ENCODE measurements at places on chromosomes 4 and X.
A peak's percentile ranks its signal among the peaks of the same experiment; 100 is the strongest.

DNA sequence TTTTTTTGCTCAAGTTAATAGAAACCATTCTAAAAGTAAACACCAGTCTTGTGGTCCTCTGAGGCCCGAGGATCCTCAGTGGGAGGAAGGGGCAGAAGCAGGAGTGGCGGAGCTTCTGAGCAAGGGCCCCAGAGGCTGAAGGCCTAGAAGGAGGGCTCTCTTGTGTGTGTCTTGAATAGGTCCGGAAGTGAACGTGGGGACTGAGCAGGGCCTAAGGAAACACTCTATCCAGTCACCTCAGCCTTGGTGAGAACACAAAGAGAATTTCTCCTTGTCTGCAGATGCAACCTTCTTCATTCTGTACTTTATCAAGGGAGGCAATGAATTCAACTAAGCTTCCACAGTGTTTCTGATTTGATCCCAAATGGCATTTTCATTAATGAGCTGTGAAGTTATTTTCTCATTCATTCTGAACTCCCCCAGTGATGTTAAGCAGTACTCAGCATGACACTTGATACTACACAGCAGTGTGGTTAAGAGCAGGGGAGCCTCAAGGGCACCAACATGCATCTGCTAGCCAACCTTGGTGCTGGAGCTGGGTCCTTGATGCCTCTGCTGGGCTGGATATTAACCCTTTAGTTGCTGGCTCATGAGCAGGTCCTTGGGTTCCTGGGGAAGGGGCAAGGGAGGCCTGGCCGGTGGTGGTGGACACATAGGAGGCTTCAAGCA is 64.7 kb downstream of the RBM47 start:
- no peak for DNase-seq

GRCh38 chr4:16231570-16232245 is 5.4 kb upstream of the TAPT1 start:
- no peak for DNase-seq

GRCh38 chr4:128025319-128025718 is 35.8 kb upstream of the LARP1B start:
- no peak for DNase-seq

DNA sequence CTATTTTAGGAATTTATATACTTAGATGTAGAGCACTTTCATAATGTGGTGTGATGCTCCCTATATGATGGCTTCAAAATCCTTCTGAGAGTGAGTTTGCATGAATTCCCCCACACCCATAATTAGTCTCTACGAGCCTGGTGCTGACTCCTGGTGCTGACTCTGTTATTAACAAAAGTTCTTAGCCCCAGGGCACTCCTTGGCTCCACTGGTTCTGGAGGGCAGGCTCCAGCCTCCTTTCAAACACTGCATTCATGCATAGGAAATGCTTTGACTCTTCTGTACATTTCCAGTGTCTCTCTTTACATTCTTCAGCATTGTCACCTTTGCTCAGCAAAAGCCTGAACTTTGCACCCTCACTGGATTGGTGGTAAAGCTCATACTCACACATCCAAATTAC is 64.0 kb downstream of the LNX1 start:
- no peak for DNase-seq

GRCh38 chr4:187118166-187118565 is 394.5 kb upstream of the FAT1 start:
- DNase-seq = no peak

DNA sequence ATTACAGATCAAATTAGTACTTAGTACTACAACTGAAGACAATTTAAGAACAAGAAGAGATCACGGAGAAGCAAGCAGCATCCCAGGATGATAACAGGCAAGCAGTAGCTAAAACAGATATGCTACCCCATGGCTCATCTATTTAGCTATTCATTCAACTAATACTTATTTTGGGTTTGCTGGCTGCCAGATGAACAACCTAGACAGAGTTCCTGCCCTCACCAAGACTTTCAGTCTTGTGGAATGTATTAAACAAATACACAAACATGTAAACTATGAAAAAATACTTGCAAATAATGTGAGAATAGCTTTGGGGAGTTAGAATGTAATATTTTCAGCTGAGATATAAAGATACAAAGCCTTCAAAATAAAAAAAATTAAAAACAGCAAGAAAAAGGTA is 2.4 kb upstream of the CORIN start:
- DNase-seq = no peak

- DNase-seq = peak; percentile 58
Measured at GRCh38 chrX:78104447-78105176, 564 bp downstream of the PGK1 start.

- DNase-seq = peak; percentile 84
Measured at GRCh38 chr4:673349-674091, 556 bp downstream of the ATP5ME start.

DNA sequence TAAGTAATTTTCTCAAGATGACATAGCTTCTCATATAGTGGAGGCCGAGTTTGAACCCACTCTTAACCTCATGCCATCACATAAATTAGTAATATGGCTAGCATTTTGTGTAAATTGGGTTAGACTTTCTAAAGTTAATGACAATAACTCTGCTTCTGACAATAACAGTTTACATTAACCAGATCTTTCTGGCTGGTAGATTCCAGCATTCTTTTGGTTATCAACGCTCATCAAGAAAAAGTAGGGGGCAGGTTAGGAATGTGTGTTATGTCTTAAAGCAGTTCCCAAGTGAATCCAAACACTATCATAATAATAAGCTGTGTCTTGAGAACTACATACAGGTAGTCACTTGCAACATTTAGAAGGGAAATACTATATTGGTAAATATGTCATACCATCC is 162.5 kb downstream of the PRDM5 start:
- DNase-seq = no peak

DNA sequence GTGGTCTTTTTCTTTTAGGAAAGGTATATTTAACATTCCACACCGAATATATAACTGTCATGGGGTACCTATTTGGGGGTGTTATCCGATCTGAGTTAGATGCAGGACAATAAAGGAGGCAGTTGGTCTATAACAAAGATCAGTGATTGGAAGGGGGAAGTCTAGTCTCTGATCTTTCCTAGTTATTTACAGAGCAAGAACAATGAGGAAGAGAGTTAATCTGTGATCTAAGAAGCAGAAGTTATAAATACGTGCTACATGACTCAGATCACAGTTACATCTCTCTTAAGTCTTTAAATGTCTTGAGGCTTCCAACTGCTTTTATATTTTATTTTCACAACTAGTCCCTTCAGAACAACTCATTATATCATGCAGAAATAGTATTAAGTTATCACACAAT is 33.2 kb upstream of the ARMCX4 start:
- DNase-seq = no peak
